IPS DF 6.9 (cell line): ENCODE measurements at places on chromosomes 6 and 20.

DNA sequence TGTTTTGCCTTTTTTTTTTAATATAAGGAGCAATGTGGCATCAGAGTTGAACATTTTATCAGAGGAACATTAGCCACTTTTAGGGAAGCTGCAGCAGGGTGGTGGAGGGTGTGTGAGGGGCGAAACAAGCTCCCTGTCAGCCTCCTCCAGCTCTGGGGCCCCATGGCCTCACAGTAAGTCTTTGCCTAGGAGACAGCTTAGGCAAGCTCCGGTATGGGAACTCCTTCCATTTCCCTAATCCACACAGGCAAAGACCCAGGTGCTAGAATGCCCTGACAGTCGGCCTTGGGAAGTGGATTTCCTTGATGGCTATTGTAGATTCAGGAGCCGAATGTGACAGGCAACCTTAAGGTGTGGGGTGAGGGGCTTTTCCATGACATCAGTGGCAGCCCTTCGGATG is 862 bp downstream of the PRND start:
- no peaks in the 10 kb centered on the region for H3K36me3 ChIP-seq
- no peak overlapping the region for H3K4me3 ChIP-seq
- H3K27ac ChIP-seq = no peak overlapping the region
- H3K4me1 ChIP-seq = peaks cover 3% of the 10 kb centered on the region; the same call in 1 of the 2 replicates
- no peak for DNase-seq
- no peaks in the 10 kb centered on the region for H3K27me3 ChIP-seq

- no peak for DNase-seq
- no peaks in the 10 kb centered on the region for H3K4me1 ChIP-seq
- H3K27me3 ChIP-seq = no peaks in the 10 kb centered on the region
- no peaks in the 10 kb centered on the region for H3K36me3 ChIP-seq
- no peak overlapping the region for H3K4me3 ChIP-seq
- no peak overlapping the region for H3K27ac ChIP-seq
Measured at GRCh38 chr6:37426945-37427510, 6.0 kb upstream of the CMTR1 start.

- peaks cover 2% of the 10 kb centered on the region; the same call in 1 of the 2 replicates for H3K4me1 ChIP-seq
- DNase-seq = no peak
- H3K36me3 ChIP-seq = no peaks in the 10 kb centered on the region
- H3K4me3 ChIP-seq = no peak overlapping the region
Measured at GRCh38 chr6:78580923-78581322, 286.4 kb upstream of the IRAK1BP1 start.

DNA sequence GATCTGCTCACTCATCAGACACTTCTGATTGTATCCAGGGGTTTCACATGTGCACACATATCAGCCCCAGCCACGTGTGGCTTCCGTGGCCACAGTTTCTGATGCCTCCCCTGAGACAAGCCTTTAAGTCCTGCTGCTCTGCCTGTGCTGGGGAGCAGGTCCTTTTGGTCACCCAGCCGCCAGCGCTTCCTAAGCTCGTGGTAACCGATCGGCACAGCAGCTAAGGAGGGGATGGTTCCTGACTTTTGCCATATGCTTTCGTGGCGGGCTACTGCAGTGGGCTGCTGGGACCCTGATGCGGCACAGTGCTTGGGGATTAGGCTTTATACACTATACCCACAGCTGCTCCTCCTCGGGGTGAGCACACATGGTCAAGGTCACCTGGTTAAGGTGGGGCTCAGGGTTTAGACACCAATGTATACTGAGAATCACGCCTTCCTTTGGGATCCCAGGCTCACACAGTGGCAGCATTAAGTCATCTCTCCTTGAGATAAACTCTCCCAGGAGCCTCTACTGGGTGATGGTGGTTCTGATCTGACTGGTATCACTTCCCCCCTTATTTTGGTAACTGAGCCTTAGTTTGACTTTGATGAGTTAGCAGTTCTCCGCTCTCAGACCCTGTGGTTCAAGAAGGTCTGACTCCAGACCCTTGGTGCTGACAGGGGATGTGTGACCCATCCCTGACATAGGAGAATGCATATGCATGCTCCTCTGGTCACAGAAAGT is 85.9 kb upstream of the KCNG1 start:
- DNase-seq = no peak
- H3K4me3 ChIP-seq = no peak overlapping the region
- H3K27me3 ChIP-seq = no peaks in the 10 kb centered on the region; the same call in 1 of the 2 replicates
- H3K4me1 ChIP-seq = no peaks in the 10 kb centered on the region

DNA sequence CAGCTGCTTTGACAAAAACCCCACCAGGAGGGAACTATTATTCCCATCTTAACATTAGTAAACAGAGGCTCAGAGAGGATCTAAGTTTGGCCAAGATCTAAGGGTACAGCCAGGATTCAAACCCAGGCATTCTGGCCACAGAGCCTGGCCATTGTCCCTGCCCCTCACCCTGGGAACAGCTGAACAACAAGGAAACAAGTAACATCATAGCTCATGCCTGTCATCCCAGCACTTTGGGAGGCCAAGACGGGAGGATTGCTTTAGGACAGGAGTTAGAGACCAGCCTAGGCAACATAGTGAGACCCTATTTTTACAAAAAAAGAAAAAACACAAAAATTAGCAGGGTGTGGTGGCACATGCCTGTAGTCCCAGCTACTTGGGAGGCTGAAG is 27.5 kb downstream of the TOX2 start:
- no peak overlapping the region for H3K4me3 ChIP-seq
- H3K27ac ChIP-seq = no peak overlapping the region
- no peaks in the 10 kb centered on the region; the same call in 1 of the 2 replicates for H3K4me1 ChIP-seq
- no peaks in the 10 kb centered on the region for H3K36me3 ChIP-seq
- no peak for DNase-seq

- no peak for DNase-seq
- no peak overlapping the region for H3K4me3 ChIP-seq
- no peaks in the 10 kb centered on the region for H3K27me3 ChIP-seq
Measured at GRCh38 chr6:43785220-43785752, 15.3 kb downstream of the VEGFA start.

GRCh38 chr6:98929498-98930060 is 18.2 kb downstream of the FBXL4 start:
- no peak for DNase-seq
- no peaks in the 10 kb centered on the region for H3K27me3 ChIP-seq
- no peak overlapping the region for H3K27ac ChIP-seq
- H3K36me3 ChIP-seq = no peaks in the 10 kb centered on the region; the same call in 1 of the 2 replicates

GRCh38 chr6:41191569-41191968 is 9.4 kb downstream of the TREML2 start:
- no peak for DNase-seq
- no peaks in the 10 kb centered on the region for H3K36me3 ChIP-seq
- H3K27ac ChIP-seq = no peak overlapping the region
- H3K27me3 ChIP-seq = no peaks in the 10 kb centered on the region
- no peak overlapping the region for H3K4me3 ChIP-seq
- no peaks in the 10 kb centered on the region for H3K4me1 ChIP-seq

DNA sequence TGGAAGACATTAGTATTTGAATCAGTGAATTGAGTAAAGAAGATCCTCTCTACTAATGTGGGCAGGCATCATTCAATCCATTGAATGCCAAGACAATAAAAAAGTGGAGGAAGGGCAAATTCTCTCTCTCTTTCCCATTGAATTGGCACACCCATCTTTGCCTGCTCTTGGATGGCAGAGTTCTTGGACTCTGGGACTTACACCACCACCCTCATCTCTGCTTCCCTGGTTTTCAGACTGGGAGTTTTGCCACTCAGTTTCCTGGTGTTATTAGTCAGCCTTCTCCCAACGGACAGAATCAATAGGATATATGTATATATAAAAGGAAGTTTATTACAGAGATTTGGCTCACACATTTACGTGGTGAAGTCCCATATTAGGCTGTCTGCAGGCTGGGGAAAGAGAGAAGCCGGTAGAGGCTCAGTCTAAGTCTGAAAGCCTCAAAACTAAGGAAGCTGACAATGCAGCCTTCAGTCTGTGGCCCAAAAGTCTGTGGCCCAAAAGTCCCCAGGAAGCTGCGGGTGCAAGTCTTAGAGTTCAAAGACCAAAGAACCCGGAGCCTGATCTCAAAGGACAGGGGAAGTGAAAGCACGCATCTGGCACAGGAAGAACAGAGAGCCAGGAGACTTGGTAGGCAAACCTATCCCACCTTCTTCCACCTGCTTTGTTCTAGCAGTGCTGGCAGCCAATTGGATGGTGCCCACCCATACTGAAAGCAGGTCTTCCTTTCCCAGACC is 64.4 kb downstream of the SMPDL3A start:
- H3K4me3 ChIP-seq = no peak overlapping the region
- H3K27me3 ChIP-seq = no peaks in the 10 kb centered on the region
- no peaks in the 10 kb centered on the region for H3K36me3 ChIP-seq
- DNase-seq = no peak
- no peak overlapping the region for H3K27ac ChIP-seq
- no peaks in the 10 kb centered on the region for H3K4me1 ChIP-seq

DNA sequence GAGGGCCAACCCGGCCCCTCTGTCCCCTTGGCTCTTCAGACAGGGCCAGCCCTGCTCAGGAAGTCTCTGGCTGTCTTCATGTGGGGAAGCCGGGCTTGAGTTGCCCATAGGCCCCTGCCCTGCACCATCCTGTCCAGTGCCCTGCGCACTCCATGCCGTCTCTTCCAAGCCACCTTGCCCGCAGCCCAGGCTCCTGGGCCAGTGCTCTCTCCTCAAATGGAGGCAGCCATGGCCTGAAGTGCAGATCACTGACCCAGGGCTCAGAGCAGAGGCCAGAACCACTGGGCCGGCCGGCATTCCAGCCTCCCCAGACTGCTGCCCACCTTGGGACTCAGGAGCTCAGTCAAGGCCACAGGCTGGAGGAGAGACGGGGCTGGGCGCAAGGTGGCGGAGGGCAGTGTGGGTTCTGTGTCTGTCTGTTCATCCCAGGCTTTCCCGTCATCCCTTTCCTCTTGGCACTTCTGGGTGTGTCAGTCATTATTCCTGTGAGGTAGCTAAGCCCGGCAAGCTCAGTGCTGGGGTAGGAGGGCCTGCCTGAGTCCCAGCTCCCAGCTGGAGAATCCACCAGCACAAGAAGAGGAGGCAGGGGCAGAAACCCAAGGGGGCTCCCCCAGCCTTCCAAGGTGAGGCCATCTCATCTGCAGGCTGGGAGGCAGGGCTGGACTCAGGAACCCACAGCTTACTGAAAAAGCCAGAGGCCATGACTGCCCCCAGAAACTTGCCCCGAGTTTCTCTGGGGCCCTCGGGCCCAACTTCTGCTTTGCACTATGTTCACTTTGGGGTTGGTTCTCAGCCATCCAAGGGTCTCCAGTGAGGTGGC is 22.4 kb downstream of the SDCBP2 start:
- H3K4me3 ChIP-seq = no peak overlapping the region
- H3K27me3 ChIP-seq = no peaks in the 10 kb centered on the region
- peaks cover 3% of the 10 kb centered on the region; the same call in 1 of the 2 replicates for H3K36me3 ChIP-seq
- DNase-seq = no peak
- H3K27ac ChIP-seq = no peak overlapping the region

- H3K27me3 ChIP-seq = no peaks in the 10 kb centered on the region
- H3K36me3 ChIP-seq = no peaks in the 10 kb centered on the region
- DNase-seq = no peak
- no peak overlapping the region for H3K4me3 ChIP-seq
Measured at GRCh38 chr6:70343313-70343712, 40.4 kb upstream of the COL9A1 start.

DNA sequence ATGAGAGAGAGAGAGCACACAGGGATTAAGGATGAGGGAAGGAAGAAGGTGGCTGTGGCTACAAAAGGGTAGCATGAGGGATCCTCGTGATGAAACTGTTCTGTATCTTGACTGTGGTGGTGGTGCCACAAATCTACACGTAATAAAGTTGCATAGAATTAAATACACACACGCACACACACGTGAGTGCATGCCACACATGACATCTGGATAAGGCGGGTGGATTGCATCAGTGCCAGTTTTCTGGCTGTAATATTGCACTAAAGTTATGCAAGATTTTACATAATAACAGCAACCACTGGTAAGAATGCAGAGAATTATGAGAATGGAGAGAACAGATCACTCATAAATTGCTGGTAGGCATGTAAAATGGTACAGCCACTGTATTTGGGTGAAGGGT is 16.9 kb upstream of the STK35 start:
- H3K36me3 ChIP-seq = no peaks in the 10 kb centered on the region
- no peak for DNase-seq
- no peak overlapping the region for H3K4me3 ChIP-seq
- peaks cover 2% of the 10 kb centered on the region; the same call in 1 of the 2 replicates for H3K4me1 ChIP-seq

GRCh38 chr6:29705389-29706231 is 17.6 kb upstream of the HLA-F start:
- no peaks in the 10 kb centered on the region for H3K4me1 ChIP-seq
- H3K27ac ChIP-seq = no peak overlapping the region
- no peak overlapping the region for H3K4me3 ChIP-seq
- no peaks in the 10 kb centered on the region for H3K36me3 ChIP-seq
- no peaks in the 10 kb centered on the region for H3K27me3 ChIP-seq

DNA sequence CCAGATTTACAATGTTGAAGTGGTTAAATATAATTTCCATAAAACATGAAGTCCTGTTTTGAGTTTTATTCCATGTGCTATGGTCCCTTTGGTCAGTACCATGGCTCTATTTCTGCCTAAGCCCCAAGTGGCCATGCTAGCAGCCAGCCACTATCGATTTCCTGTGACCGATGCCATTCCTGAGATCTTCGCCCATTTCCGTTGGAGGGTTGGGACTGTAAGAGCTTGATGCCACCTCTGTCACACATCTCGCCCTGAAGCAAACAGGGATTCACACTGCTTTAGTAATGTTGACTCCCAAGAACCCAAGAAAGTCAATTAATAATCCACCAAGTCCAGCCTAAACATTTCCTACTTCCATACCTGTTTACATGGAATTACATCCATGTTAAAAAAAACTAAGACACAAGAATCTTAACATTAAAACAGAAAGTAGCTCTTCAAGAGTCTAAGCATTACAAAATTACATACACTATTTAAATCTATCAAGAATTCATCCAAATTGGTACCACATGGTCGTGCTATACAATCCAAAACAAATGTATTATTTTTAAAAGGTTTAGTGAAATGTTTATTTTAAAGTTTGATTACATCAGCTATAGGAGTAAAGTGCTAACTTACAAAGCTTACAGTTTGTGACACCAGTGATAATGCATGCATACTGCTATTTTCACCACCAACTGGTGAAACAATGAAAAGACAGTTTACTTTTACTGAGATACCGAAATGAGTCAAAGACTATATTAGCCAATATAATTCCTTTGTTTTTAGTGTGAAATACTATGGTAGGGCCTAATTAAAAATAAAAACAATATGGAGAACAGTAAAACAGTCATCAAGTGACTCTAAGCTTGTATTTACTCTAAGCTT is 2.5 kb downstream of the RBM39 start:
- H3K4me3 ChIP-seq = no peak overlapping the region
- H3K4me1 ChIP-seq = no peaks in the 10 kb centered on the region
- H3K27me3 ChIP-seq = no peaks in the 10 kb centered on the region

- H3K4me3 ChIP-seq = no peak overlapping the region
- H3K36me3 ChIP-seq = no peaks in the 10 kb centered on the region
- DNase-seq = no peak
- H3K4me1 ChIP-seq = no peaks in the 10 kb centered on the region
- no peak overlapping the region for H3K27ac ChIP-seq
Measured at GRCh38 chr20:48761023-48761785, 66.6 kb downstream of the PREX1 start.

GRCh38 chr6:162053084-162053483 is 674.5 kb downstream of the PRKN start:
- H3K4me1 ChIP-seq = peaks cover 3% of the 10 kb centered on the region; the same call in 1 of the 2 replicates
- DNase-seq = no peak
- H3K36me3 ChIP-seq = no peaks in the 10 kb centered on the region
- no peak overlapping the region for H3K4me3 ChIP-seq
